Epithelial cell of prostate (primary cell): ENCODE measurements at places on chromosomes 11 and 22.

- DNase-seq = no peak
These were observed 1.5 kb upstream of the SF3B2 start for GRCh38 chr11:66050581-66051231.

GRCh38 chr11:35571696-35572095 is 46.3 kb upstream of the PAMR1 start:
- DNase-seq = no peak

- no peak for DNase-seq
These were observed 11.5 kb downstream of the P2RX3 start for GRCh38 chr11:57349491-57350274.

DNA sequence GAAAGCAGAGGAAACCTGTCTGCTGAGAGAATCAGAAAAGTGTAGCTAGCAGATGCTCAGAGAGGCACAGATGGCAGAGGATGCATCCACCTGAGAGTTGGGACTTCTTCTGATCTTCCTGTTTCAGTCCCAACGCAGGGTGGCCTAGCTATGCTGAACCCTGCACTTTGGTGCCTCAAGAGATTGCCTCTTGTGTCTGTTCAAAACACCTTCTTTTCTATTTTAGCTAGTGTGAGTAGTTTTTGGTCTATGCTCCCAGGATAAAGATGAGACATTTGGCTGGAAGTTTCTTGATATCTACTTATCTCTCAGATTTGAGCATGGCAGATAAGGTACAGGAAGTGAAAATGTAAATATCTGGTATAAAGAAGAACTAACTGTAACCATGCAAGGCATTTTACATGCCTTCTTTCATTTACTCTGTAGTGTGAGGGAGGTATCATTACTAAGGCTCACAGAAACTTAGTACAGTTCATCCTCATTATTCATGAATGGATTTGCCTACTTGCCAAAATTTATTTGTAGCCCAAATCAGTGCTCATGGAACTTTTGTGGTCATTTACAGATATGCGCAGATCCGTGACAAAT is 47.0 kb upstream of the PSMA1 start:
- DNase-seq = no peak

DNA sequence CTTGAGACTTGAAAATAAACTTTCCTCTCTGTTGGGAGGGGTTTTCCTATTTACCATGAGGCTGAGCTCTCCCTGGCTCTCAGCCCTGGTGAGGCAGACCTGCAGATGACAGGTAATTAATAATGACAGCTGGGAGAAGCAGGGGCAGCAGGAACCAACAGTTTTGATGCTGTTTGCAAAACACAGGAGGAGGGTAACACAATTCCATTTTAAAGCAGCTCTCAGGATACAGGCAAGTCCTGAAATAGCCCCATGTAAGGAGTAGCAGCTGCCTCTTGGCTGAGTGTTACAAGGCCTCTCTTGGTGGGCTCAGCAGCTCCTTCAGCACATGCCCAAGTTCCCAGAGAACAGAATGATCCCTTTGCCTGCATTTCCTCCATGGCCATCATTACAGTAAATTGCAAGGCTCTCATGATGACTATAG is 13.3 kb downstream of the PARVA start:
- DNase-seq = no peak

GRCh38 chr11:3188496-3189195 is 23.5 kb upstream of the OSBPL5 start:
- DNase-seq = no peak

- DNase-seq = no peak
These were observed 58.0 kb upstream of the PLET1 start for GRCh38 chr11:112318661-112319060.

DNA sequence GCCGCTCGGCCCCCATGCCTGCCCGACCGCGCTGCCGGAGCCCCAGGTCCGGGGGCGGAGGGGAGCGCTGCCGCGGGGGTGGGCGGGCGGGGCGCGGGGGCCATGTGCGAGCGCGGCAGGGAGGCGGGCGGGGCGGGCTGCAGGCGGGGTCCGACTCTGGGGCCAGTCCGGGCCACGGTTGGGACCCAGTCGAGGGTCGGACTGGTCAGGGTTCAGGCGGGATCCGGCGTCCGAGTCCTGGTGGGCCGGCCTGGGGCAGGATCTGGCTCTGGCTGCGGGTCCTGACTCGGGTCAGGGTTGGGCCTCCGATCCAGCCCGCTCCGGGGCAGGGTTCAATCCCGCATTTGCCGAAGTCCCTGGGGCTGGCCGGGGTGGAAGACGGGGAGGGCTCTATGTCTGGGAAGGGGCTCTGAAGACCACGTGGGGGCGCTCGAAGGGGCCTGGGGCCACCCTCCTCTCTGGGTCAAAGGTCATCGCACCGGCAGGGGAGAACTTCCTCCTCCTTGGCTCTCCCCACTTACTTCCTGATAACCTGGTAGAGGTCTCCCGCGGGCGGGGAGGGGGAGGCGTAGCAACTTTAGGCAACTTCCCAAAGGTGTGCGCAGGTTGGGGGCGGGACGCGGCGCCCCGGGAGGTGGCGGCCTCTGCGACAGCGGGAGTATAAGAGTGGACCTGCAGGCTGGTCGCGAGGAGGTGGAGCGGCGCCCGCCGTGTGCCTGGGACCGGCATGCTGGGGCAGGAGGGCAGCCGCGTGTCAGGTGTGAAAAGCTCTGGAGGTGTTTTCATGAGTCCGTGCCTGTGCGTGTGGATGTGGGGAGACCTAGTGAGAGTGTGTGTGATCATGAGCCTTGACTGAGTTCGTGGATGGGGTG is 603 bp downstream of the ESRRA start:
- DNase-seq = no peak

DNA sequence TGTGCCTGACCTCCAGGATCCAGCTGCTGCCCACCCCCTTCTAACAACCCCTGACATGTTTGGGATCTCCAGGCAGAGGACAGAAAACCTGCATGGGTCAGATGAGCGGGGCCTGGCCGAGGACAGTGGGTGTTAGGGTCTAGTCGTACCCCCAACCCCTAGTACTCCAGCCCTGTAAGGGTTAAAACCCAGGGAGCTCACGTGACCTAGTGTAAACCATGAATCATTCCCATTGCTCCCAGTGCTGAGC is 89.1 kb upstream of the CRYBB3 start:
- DNase-seq = no peak

DNA sequence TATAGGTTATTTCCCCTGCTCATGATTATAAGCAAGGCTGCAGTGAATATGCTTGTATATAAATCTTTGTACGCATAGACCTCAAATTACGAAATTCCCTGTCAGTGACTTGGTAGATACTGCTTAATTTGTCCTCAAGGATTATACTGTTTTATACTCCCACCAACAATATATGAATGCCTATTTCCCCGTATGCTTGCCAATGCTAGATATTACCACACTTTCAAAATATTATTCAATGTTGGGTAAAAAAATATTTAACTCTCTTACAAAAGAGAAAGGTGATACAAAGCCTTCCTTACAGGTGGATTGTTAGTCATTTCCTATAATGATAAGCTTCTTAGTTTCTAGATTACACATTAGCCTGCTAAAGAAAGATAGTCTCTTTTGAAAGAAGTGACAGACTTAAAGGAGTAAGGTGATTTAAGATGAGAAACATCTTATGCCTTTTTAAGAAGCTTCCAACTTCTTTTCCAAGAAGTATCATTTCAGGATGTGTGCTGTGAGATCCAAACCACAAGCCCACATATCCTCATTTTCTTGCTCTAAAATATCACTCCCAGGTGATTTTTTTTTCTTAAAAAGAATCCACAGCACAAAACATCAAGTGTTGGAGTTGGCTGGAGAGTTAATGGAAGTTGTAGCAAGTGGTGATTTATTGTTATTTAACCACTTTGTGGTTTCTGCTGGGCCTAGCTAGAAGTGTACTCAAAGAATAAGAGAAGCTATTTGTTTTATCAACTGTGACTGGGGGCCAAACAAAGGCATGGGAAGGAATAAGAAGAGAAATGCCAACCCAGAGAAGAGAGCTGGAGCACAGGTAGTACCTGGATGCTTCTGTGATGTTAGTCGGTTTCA is 59.2 kb downstream of the BARX2 start:
- DNase-seq = no peak

DNA sequence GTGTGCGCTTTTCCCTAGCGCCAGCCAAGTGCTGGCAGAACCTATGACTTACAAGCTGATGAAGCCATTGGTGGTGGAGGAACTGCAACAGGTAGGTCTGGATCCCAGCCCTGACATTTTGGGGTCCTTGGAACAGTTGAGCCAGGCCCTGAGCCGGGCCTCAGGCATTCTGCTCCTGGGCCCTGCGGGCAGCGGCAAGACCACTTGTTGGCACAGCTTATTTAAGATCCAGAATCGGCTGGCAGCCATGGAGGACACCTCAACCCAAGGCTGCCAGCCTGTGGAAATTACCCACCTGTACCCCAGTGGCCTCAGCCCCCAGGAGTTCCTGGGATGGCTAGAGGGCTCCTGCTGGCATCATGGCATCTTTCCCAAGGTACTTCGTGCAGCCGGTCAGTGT is 49.7 kb downstream of the DNHD1 start:
- DNase-seq = no peak

DNA sequence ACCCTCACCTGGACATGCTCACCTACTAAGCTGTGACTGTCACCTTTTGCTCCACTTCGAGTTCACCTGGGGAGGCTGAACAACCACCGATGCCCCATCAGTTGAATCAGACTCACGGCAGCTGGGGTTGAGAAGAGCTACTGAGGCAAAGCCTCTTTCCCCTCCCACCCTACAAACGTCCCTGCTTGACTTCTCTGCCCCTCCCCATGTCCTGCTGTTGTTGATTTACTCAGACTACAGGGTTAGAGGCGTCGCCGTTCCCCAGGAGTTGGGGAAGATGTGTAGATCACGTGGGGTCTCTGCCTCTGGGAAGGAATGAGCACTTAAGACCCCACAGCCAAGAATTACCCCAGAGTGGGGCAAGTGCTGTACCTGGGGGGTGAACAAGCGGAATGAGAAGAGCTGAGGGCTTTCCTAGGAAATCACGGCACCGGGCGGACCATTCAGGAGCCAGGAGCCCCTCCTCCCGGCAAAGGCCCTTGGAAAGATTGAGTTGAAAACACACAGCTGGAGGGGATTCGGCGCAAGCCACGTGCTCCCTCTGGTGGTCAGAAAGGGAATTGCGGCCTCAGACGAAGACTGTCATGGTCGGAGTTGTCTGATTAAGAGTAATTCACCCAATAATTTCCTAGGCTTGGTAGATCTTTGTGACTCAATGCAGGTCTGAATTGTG is 7.0 kb downstream of the FXYD2 start:
- no peak for DNase-seq

- no peak for DNase-seq
These were observed 2.7 kb downstream of the RELA start for GRCh38 chr11:65660038-65660437.

- DNase-seq = peak; percentile 60
These were observed 15.7 kb downstream of the ZNF214 start for GRCh38 chr11:7004482-7004881.

DNA sequence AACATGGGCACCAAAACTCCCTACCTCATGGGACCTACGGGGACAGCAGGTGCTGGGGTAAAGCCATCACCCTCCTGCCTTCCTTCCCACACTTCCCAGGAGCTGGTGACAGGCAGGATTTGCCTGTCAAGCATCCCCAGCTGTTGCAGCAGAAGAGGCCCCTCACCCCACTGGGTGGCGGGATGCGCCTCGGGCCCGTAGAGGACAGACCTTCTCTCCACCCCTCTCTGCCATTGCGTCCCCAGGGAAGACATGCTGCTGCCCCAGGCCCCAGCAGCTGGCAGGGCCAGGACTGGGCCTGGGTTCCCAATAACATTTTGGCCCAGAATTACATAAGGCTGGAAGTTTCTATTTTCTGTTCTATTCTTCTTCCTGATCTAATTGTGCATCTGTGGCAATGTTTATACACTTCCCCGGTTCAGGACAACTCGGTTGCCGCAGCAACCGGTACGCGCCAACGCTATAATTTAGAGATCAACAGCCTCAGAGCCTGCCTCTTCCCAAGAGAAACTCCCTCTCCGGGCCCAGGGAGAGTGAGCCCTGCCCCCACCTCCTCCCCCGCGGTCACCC is 25.4 kb downstream of the KCNJ4 start:
- no peak for DNase-seq

DNA sequence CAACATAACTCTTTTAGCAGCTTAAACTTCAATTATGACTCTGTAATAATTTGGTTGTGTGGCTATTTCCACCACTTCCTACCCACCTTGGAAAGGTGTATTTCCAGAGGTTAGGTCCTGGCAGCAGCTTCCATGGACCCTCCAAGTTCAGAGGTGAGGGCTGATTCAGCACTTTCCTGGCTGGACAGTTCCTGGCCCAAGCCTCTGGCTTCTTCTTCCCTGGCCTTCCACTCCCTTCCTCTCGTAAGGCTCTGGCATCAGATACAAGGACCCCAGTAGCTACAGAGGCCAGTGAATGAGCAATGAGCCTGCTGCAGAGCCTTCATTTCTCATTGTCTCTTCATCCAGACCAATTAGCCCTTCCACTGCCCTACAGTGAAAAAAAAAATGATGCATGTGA is 98.1 kb upstream of the KIRREL3 start:
- DNase-seq = no peak

DNA sequence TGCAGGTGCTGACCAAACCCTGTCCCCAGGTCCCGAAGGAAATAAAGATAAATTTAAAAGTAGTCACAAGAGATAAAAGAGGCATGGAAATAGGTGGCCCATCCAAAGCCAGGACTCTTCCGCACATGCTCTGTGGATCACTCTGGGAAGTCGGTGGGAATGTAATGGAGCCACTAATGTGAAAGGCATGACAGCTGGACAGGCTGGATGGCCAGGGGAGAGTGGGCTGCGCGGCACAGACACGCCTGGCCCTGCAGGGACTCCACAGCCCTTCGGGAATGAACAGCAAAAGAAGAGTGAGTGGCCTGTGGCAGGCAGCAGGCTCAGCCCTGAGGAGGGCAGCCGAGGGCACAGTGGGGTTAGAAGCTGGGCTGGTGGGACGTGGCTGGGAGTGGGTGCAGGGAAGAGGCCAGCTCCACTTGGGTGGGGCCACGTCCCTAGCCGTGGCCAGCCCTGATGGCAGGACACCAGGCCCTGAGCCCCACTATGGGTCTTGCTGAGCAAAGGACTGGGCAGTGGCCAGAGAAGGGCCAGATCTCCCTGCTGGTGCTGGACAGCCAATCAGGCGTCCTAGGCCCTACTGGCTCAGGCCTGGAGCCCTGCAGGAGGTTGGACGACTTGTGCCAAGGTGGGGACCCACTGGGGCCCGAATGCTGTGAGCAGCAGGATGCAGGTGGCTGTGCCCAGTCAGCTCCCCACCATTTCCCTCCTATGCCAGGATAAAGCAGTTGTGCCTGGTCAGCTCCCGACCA is 31.3 kb upstream of the GNB1L start:
- no peak for DNase-seq

- DNase-seq = no peak
These were observed 6.8 kb upstream of the CAT start for GRCh38 chr11:34431979-34432378.

GRCh38 chr11:57512646-57513451 is 2.7 kb downstream of the SLC43A1 start:
- no peak for DNase-seq

- DNase-seq = no peak
These were observed 296.2 kb downstream of the CNTN5 start for GRCh38 chr11:99316776-99317520.

DNA sequence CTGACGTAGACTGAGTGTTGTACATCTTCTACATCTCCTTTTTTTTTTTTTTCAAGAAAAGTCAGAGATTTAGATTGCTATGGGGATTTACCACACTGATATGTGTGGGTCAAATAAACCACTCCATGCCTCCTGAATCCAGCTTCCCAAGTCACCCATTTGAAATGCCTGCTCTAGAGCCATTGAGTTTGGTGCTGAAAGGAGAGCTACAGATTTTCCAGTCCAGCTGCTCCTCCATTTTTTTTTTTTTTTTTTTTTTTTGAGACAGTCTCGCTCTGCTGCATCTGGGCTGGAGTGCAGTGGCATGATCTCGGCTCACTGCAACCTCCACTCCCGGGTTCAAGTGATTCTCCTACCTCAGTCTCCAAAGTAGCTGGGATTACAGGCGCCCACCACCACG is 115.2 kb upstream of the TIMP3 start:
- no peak for DNase-seq

- DNase-seq = no peak
These were observed 3.1 kb upstream of the TMEM218 start for GRCh38 chr11:125114518-125114917.
